ENCODE measurements at places on chromosomes 1 and 21. TPM values are rescaled to one million over a fixed set of nuclear protein-coding genes. Genes with fewer than 3 reads are reported as not detected.
A peak's percentile ranks its signal among the peaks of the same experiment; 100 is the strongest.

GRCh38 chr1:214801191-214801590, 198.2 kb downstream of the CENPF start:
- H3K36me3 ChIP-seq, result no peaks in the 10 kb centered on the region
- H3K4me1 ChIP-seq, result no peaks in the 10 kb centered on the region
- no peaks in the 10 kb centered on the region for H3K27me3 ChIP-seq
- H3K4me3 ChIP-seq, result no peak overlapping the region

- no peaks in the 10 kb centered on the region for H3K27me3 ChIP-seq
- H3K36me3 ChIP-seq, result peaks cover 37% of the 10 kb centered on the region
- DNase-seq, result no peak
- H3K27ac ChIP-seq, result no peak overlapping the region
- no peak overlapping the region for H3K4me3 ChIP-seq
Measured at GRCh38 chr1:61680500-61680899, 44.4 kb downstream of the TM2D1 start.

GRCh38 chr1:212238552-212238951, 46.7 kb upstream of the PPP2R5A start:
- H3K27ac ChIP-seq, result peak overlapping the region; percentile 18
- H3K36me3 ChIP-seq, result no peaks in the 10 kb centered on the region
- peaks cover 26% of the 10 kb centered on the region for H3K4me1 ChIP-seq
- H3K27me3 ChIP-seq, result no peaks in the 10 kb centered on the region
- no peak for DNase-seq

- H3K27me3 ChIP-seq, result no peaks in the 10 kb centered on the region
- H3K36me3 ChIP-seq, result no peaks in the 10 kb centered on the region
- no peak for DNase-seq
Measured at GRCh38 chr1:184555665-184556641, 169.1 kb downstream of the C1orf21 start.

DNA sequence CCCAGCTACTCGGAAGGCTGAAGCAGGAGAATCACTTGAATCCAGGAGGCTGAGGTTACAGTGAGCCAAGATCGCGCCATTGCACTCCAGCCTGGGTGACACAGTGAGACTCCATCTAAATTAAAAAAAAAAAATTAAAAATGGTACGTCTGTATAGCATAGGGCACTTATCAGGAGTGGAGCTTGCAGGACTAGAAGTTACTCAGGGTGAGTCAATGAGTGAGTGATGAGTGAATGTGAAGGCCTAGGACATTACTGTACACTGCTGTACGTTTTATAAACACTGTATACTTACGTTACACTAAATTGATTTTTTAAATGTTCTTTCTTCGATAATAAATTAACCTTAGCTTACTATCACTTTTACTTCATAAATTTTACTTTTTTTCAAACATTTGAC, 183.6 kb downstream of the NR5A2 start:
- H3K4me3 ChIP-seq, result no peak overlapping the region
- no peaks in the 10 kb centered on the region for H3K36me3 ChIP-seq
- no peak for DNase-seq
- H3K27ac ChIP-seq, result no peak overlapping the region
- peaks cover 3% of the 10 kb centered on the region for H3K4me1 ChIP-seq

TRIM67 gene
- 0.60 TPM for polyA plus RNA-seq

FCAMR gene
- polyA plus RNA-seq, result not detected

FHAD1 gene
- polyA plus RNA-seq, result 1.9 TPM

L1TD1 gene
- not detected for polyA plus RNA-seq

OR10J5 gene
- not detected for polyA plus RNA-seq
